Activated naive CD8-positive, alpha-beta T cell treated with anti-CD3 and anti-CD28 coated beads, Interleukin-2, amount 10 ng/mL, durations not matched to agents 7 days and 5 days (primary cell): ENCODE measurements at places on chromosomes 2 and 18.

DNA sequence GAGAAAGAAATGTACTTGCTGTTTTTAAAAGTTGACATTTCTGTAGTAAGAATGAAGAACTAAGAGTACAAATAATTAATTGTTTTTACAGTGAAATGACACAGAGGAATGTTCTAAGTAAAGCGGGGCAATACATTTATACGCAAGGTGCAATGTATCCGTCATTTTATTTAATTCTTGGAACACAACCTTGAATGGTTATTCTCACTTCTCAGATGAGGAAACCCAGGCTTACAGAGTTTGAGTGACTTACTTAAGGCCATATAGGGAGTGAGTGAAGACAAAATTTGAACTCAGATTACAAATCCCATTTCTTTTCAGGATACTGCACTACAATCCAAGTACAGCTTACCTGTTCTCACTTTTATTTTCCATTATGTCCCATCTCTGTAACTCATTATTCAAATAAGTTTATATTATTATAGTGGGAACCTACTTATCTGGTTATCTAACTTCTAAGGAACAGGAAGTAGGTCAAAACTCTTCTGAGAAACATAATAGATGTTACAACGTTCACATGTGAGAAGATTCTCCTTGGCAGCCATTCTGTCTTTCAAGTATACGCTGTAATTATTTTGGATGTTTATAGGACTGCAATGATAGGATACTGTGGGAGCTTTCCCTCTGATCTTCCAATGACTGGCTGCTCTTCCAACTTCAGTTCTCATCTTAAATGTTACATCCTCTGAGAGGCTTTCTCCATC lies 12.3 kb upstream of the STK17B start:
- H3K36me3 ChIP-seq = peaks cover 16% of the 10 kb centered on the region
- H3K4me1 ChIP-seq = peaks cover 61% of the 10 kb centered on the region
- peak overlapping the region; percentile 96 for H3K27ac ChIP-seq
- no peaks in the 10 kb centered on the region for H3K27me3 ChIP-seq
- peak overlapping the region; percentile 84 for H3K4me3 ChIP-seq
- DNase-seq = no peak

DNA sequence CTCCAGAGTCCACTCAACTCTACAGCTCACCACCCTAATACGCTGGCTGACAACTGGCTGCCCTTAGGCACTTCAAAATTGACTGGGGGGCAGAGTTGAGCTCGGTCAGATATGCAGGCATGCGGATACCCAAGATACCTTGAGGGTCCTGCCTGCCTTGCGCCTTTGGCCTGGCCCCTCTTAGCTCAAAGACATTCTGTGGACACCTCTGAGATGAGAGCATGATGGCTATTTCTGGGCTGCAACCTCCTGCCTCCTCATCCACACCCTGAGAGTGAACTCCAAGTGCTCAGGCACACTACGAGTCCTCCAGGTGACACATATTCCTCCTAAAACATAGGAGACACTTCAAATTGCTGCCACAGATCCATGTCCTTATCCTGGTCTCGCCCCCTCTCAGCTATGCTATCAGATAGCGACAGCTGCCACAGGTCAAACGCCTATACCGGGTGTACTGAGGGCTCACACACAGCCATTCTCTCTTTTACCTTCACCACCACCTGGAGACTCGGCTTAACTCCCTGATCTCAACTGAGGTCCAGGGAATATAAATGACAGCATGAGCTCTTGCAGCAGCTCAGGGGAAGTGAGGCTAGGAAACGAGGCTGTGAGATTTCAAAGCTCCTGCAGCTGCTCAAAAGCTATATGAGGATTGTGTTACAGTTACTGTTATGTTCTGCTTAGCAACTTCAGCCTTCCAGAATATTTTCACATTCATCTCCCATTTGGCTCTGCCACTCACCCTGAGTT lies 60.5 kb upstream of the TEX51 start:
- DNase-seq = no peak
- H3K4me1 ChIP-seq = no peaks in the 10 kb centered on the region
- H3K4me3 ChIP-seq = no peak overlapping the region
- no peak overlapping the region for H3K27ac ChIP-seq

GRCh38 chr18:36624451-36625167 lies 204.2 kb downstream of the TPGS2 start:
- DNase-seq = no peak
- H3K4me1 ChIP-seq = no peaks in the 10 kb centered on the region
- peaks cover 6% of the 10 kb centered on the region for H3K27me3 ChIP-seq
- no peak overlapping the region for H3K27ac ChIP-seq
- no peaks in the 10 kb centered on the region for H3K36me3 ChIP-seq
- H3K4me3 ChIP-seq = no peak overlapping the region

- H3K36me3 ChIP-seq = no peaks in the 10 kb centered on the region
- peaks cover 4% of the 10 kb centered on the region for H3K4me1 ChIP-seq
- DNase-seq = peak; percentile 62
- H3K27ac ChIP-seq = no peak overlapping the region
Observed at GRCh38 chr18:11654736-11655605, 34.1 kb upstream of the GNAL start.

GRCh38 chr18:63306249-63306648 lies 13.3 kb downstream of the BCL2 start:
- peak overlapping the region; percentile 36 for H3K27ac ChIP-seq
- H3K4me3 ChIP-seq = no peak overlapping the region
- peaks cover 46% of the 10 kb centered on the region for H3K36me3 ChIP-seq
- H3K4me1 ChIP-seq = peaks cover 74% of the 10 kb centered on the region
- H3K27me3 ChIP-seq = no peaks in the 10 kb centered on the region

- DNase-seq = no peak
- H3K4me1 ChIP-seq = peaks cover 19% of the 10 kb centered on the region
- no peak overlapping the region for H3K27ac ChIP-seq
- H3K4me3 ChIP-seq = no peak overlapping the region
- peaks cover 32% of the 10 kb centered on the region for H3K36me3 ChIP-seq
- H3K27me3 ChIP-seq = peaks cover 2% of the 10 kb centered on the region
Observed at GRCh38 chr18:79314838-79315388, 80.8 kb upstream of the NFATC1 start.

- no peaks in the 10 kb centered on the region for H3K36me3 ChIP-seq
- no peak overlapping the region for H3K4me3 ChIP-seq
- H3K4me1 ChIP-seq = no peaks in the 10 kb centered on the region
- DNase-seq = no peak
- peaks cover 3% of the 10 kb centered on the region for H3K27me3 ChIP-seq
Observed at GRCh38 chr18:36522509-36522908, 225.0 kb downstream of the FHOD3 start.

DNA sequence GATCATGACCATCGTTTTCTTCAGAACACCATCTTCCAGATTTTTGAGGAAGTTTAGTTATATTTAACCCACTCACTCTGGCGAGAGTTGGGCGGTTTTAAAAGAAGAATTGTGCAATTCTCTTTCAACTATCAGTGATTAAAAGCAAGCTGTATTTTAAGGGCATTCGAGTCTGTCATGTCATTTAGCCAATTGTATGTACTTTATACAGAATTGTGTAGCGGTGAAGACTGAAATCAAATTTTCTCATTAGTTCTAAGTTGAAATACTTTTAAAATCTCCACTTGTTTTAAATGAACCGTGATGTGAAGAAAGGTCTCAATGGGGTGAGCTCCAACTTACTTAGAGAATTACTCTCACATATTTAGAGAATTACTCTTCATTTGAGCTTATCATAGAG lies 214.6 kb upstream of the DTNA start:
- no peak for DNase-seq
- no peak overlapping the region for H3K27ac ChIP-seq
- H3K27me3 ChIP-seq = peaks cover 30% of the 10 kb centered on the region
- no peak overlapping the region for H3K4me3 ChIP-seq
- peaks cover 2% of the 10 kb centered on the region for H3K36me3 ChIP-seq
- H3K4me1 ChIP-seq = peaks cover 3% of the 10 kb centered on the region

- H3K4me3 ChIP-seq = no peak overlapping the region
- peaks cover 3% of the 10 kb centered on the region for H3K27me3 ChIP-seq
- no peak overlapping the region for H3K27ac ChIP-seq
Observed at GRCh38 chr2:57740891-57741290, 305.7 kb upstream of the VRK2 start.

GRCh38 chr2:216804357-216805350 lies 55.2 kb downstream of the TNP1 start:
- no peak for DNase-seq
- H3K27ac ChIP-seq = peak overlapping the region; percentile 57
- no peaks in the 10 kb centered on the region for H3K36me3 ChIP-seq
- no peaks in the 10 kb centered on the region for H3K4me1 ChIP-seq

GRCh38 chr2:177239932-177240630 lies 24.4 kb downstream of the NFE2L2 start:
- DNase-seq = no peak
- H3K4me3 ChIP-seq = peak overlapping the region; percentile 58
- H3K27me3 ChIP-seq = no peaks in the 10 kb centered on the region
- H3K36me3 ChIP-seq = peaks cover 17% of the 10 kb centered on the region
- H3K27ac ChIP-seq = peak overlapping the region; percentile 86
- H3K4me1 ChIP-seq = peaks cover 66% of the 10 kb centered on the region

- no peaks in the 10 kb centered on the region for H3K4me1 ChIP-seq
- no peaks in the 10 kb centered on the region for H3K27me3 ChIP-seq
- H3K4me3 ChIP-seq = no peak overlapping the region
- H3K27ac ChIP-seq = no peak overlapping the region
- DNase-seq = peak; percentile 26
Observed at GRCh38 chr2:240597054-240597418, 10.5 kb downstream of the CAPN10 start.

DNA sequence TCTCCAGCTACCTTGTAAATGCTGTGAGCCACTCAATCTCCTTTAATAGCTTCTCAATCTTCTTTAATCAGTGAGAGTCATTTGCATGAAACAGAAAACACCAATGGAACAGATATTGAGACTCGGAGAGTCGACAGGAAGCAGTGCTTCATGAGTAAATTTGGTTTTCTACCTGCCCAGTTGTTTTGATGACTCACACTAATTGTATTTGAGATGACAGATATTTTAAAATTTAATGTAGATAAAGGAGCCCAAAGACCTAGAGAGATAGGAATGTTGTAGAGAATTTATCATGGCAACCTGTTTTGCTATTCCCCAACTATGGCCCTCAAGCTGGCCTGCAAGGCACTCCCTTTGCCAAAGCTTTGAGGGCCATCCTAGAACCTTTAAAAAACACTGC lies 119.1 kb downstream of the CDC42EP3 start:
- H3K4me1 ChIP-seq = peaks cover 10% of the 10 kb centered on the region
- H3K4me3 ChIP-seq = no peak overlapping the region
- no peaks in the 10 kb centered on the region for H3K27me3 ChIP-seq
- no peak overlapping the region for H3K27ac ChIP-seq
- H3K36me3 ChIP-seq = no peaks in the 10 kb centered on the region

DNA sequence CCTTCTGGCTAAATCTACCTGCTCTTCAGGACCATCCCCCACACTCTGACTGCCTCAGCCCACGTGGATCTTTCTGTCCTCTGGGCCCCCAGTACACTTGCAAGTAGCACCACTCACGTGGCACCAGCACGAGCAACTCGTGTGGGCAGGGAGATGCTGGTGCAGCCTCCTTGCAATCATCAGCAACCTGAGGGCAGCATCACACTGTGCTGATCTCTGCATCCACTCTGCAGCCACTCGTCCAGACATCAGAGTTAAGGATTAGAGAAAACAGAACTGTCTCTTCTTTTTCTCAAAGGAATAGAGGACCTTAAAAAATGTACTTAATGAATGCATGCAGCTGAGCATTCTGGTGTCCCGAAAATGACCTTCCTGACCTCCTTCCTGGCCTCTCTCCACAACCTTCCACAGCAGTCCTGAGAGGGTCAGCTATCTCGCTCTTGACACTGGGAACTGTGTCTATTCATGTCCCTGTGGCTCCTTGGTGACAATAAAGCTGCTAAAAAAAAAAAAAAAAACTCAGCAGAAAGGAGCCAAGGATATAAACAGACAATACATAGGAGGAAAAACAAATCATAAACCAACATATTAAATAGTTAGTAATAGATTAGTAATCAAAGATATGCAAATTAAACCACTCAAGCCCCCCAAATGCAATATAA lies 145.9 kb downstream of the ZBTB7C start:
- no peak overlapping the region for H3K4me3 ChIP-seq
- H3K36me3 ChIP-seq = no peaks in the 10 kb centered on the region
- DNase-seq = no peak

GRCh38 chr2:161414042-161415033 lies 1.8 kb upstream of the TBR1 start:
- no peak overlapping the region for H3K27ac ChIP-seq
- peaks cover 17% of the 10 kb centered on the region for H3K36me3 ChIP-seq
- peaks cover 52% of the 10 kb centered on the region for H3K27me3 ChIP-seq

DNA sequence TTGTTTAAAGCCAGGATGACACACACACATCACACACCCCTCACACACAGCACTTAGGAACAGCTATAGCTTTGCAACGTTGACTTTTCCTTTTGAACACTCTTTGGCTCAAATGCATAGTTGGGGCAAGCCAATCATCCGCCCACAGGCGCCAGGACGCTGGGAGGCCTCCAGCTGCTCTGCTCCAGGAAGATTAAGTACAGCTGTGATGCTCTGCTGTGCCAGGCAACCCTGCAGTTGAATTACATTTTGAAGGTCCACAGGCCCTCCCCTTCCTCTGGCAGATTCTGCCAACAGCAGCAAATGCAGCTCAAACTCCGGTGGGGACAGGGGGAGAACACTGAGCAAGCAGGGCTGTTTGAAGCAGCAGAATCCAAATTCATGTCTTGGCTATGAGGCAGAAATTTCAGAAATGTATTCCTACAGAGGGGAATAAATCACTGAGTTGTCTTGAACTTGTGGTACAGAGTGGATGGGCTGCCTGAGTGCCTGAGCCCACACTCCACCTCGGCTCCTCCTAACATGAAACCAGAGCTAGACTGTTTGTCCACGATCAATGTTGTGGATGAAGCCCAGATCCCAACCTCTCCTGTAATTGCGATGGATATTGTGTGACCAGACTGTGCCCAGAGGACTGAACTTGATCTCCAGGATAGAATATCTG lies 86.5 kb upstream of the PPP1CB start:
- no peak overlapping the region for H3K4me3 ChIP-seq
- no peaks in the 10 kb centered on the region for H3K36me3 ChIP-seq
- DNase-seq = no peak
- H3K4me1 ChIP-seq = no peaks in the 10 kb centered on the region
- H3K27me3 ChIP-seq = no peaks in the 10 kb centered on the region
- H3K27ac ChIP-seq = no peak overlapping the region

DNA sequence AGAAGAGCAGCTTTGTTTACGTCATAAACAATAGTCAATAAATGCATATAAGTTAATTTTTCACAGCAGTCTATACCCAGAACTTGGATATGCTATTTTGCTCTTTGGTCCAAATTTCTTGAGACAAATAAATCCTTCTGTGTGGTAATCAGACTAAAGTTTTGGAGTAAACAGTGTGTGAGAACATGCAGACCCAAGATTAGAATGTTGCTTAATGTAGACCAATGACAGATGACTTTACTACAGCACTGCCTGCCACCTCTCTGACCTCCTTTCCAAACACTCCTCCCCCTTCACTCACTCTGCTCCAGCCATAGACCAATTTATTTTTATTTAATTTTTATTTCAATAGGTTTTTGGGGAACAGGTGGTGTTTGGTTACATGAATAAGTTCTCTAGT lies 115.3 kb upstream of the TANK start:
- H3K27ac ChIP-seq = no peak overlapping the region
- peaks cover 46% of the 10 kb centered on the region for H3K27me3 ChIP-seq
- H3K4me1 ChIP-seq = no peaks in the 10 kb centered on the region
- no peak overlapping the region for H3K4me3 ChIP-seq
- H3K36me3 ChIP-seq = no peaks in the 10 kb centered on the region

- peaks cover 36% of the 10 kb centered on the region for H3K36me3 ChIP-seq
- H3K4me1 ChIP-seq = peaks cover 2% of the 10 kb centered on the region
- no peak overlapping the region for H3K4me3 ChIP-seq
- H3K27ac ChIP-seq = no peak overlapping the region
- H3K27me3 ChIP-seq = no peaks in the 10 kb centered on the region
- no peak for DNase-seq
Observed at GRCh38 chr2:169999054-169999453, 171.8 kb downstream of the UBR3 start.

- H3K4me1 ChIP-seq = peaks cover 2% of the 10 kb centered on the region
- peaks cover 9% of the 10 kb centered on the region for H3K27me3 ChIP-seq
- H3K36me3 ChIP-seq = no peaks in the 10 kb centered on the region
- no peak overlapping the region for H3K4me3 ChIP-seq
- no peak for DNase-seq
Observed at GRCh38 chr2:102979429-102979828, 217.6 kb downstream of the TMEM182 start.
